NCI-H526 treated with DMSO at 0.1 percent for 48 hours (cell line): ENCODE measurements at places on chromosomes 11 and 22.

GRCh38 chr11:2465202-2466068 lies 20.6 kb downstream of the KCNQ1 start:
- DNase-seq: no peak

GRCh38 chr22:26287382-26288225 lies 118.3 kb downstream of the SEZ6L start:
- no peak for DNase-seq

DNA sequence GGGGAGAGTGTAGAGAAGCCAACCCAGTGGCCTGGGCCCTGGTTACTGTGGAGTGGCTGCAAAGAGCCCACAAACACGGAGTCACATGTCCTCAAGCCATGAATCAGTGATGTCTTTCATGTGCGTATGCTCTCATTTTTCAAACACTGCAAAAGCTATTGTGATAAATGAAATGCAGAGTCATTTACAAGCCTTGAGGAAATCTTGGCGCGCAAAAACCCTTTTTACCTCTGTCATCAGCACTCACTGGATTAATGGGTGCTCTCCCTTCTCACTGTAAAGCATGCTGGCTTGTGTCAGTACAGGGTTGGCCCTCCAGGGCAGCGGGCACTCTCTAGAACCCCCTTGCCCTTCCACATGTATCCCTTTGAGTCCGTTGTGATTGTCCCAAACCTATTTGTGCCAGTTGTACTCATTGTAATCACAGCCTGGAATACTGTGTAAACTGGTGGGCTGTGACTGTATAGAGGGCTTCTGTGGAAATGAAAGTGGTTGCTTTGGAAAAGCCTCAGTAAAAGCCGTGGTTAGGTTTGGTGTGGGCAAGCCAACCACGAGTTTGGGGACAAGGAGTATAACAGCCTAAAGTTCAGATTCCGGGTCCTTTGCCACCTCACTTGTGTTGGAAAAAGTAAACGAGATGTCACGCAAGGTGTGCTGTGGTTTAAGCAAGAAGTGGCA lies 10.4 kb downstream of the GNAZ start:
- DNase-seq: no peak

DNA sequence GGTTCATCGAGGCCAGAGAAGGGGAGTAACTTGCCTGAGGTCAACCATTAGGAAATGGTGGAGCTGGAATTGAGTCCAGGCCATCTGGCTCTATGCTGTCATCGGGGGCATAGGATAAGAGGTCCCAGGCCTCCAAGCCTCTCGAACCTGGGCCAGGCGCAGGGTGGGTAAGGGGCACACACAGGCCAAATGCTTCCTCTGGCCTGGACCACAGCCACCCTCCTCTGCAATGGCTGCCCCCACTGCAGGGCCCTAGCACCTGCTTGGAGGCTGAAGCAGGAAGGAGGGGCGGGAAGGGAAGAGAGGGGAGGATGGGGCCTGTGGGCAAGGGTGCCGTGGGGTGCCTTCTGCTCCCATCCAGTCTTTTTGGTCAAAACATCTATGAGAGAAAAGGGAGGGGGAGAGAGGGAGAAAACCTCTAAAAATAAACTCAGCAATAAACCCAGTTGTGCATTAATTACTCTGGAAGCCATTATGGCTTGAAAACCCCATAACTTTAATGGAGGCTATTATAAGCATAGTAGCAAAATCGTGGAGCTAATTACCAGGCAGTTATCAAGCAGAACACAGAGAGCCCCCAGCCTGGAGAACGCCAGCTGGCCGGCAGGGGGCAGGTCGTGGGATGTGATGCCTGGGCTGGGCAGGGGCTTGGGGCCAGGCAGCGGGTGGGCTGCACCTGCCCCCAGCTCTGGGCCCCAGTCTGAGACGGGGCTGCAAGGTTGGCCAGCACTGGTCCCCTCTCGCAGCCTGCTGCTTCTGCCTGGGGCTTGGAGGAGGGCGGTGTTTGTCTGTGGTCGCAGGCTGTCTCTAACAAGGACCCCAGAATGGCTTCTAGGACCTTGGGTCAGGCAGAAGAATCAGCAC lies 21.1 kb downstream of the B3GAT1 start:
- DNase-seq: no peak

- DNase-seq: no peak
These were observed 603 bp downstream of the KAT5 start for GRCh38 chr11:65712633-65713076.

GRCh38 chr22:50169181-50169759 lies 1.3 kb upstream of the PANX2 start:
- DNase-seq: no peak

DNA sequence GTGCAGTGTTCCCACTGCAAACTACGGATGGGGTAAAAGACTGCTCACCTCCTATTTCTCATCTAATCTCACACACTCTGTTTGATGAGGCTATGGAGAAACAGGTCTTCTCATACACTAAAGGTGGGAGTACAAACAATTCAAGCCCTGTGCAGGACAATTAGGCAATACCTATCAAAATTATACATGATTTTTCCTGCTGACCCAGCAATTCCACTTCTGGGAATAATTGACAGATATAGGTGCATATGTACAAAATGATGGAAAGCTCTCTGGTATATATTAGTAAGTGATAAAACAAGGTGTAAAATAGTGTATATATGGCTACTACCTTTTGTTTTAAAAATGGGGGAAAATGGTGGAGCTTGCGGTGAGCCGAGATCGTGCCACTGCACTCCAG lies 23.1 kb downstream of the BDNF start:
- no peak for DNase-seq

DNA sequence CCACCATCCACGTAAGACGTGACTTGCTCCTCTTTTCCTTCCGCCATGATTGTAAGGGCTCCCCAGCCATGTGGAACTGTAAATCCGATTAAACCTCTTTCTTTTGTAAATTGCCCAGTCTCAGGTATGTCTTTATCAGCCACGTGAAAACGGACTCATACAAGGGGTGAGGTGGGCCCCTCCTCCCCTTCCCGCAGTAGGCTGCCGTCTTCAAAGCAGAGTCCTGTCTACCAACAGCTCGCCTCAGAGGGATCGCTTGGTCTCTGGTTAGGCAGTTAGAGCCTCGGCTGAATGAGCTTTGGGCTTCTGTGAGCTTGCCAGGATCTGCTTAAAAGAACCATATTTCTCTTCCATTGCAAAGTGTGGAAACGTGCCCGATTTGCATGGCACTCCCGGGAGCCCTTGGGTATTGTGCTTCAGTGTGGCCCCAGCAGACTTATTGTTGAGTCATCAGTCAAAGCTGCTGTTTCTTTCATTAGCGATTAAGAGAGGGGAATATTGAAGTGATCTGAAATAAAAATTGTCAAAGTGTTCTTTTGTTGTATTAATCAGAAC lies 338.3 kb downstream of the TBC1D22A start:
- DNase-seq: peak; percentile 8

DNA sequence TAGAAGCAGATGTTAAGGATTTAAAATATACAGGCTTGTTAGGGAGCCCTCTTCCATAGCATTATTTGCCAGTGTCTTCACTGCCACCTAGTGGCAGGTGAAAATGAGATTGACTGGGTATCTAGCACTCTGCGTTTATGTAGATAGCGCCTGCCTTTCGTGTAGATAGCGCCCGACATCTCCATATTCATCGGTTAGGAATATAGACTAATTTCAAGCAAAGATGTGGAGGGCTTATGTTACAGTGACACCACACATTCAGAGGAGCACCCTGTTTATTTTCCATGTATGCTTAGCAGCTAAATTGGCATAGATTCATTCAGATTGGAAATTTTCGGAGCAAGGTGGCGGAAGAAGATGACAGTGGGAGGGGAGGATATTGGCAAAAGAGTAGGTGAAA lies 72.0 kb downstream of the SLC5A12 start:
- peak; percentile 61 for DNase-seq

DNA sequence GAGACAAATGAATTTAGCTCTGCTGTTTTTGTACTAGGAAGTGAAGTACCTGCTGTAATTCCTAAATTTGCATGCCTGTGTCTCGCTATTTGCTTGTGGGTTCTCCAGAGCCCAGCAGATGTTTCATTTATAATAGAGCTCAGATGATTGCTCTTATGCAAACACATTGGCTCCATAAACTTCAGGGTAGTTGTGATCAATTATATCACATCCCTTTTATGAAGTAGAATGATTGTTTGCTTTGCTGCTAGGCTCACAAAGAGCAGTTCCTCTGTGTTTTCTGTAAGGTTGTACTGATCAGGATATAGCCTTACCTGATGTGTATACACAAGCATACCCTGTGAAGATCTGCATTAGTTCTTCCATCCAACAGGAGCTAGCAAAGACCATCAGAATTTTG lies 64.1 kb downstream of the C11orf87 start:
- peak; percentile 100 for DNase-seq

- DNase-seq: peak; percentile 94
These were observed at the start of gene SLC29A2 for GRCh38 chr11:66371627-66372415. TSS of gene SLC29A2 (minus strand) at chr11:66371760. CDS start at chr11:66371591, 169 bp downstream.

DNA sequence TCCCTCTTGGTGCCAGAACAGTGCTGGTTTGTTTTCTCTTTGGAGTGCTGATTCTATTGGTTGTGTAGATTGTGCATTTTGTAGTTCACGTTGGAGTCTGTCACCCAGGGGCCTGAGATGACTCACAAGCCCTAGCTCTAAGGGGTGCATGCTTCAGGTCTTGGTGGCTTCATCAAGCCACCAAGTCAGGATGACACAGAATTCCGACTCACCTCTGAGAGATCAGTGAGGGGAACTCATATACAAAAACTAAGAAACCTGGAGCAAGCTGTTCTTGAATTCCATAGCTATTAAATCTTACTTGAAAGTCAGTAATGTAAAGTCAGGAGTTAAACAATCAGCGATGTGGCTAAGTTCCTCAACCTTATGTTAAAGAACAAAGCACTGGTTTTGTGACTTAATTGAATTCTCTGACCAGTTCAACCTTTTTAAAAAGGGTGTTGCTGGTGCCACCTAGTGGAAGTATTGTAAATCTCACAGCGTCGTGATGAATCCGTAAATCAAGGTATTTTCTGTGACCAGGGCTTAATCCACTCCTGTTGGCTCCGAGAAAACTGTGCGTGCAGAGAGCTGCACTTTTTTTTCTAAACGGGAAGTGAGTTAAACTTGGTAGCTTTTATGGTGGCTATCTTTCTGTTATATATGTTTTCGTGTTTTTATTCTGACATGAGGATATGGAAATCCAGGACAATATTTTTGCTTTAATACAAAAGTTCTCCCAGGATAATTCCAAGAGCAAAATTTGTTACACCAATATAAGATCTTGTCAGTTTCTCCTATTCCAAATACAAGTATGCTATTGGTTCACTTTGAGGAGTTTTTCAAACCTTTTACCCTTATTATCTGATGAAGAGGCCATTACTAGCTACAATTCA lies 14.6 kb downstream of the MMP13 start:
- DNase-seq: peak; percentile 73

- no peak for DNase-seq
These were observed 16.7 kb downstream of the MB start for GRCh38 chr22:35600476-35600875.

DNA sequence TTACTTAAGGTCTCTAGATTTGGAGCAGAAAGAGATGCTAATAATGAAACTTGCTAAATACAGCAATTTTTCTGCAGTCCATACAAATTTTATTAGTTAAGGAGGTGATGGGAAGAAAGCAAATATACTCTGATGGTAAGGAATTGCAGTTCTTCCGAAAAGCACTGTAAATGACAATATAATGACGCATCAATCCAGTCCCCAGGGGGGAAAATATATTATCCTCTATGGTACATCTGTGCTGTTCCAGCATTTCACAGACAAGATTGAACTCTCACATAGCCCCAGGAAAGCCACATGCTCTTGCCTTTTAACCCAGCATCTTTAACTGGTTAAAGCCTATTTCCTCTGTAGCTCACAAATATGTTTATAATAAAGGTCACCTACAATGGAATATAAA lies 416.6 kb upstream of the CCDC90B start:
- no peak for DNase-seq

GRCh38 chr11:126772267-126772666 lies 228.3 kb downstream of the KIRREL3 start:
- DNase-seq: no peak

DNA sequence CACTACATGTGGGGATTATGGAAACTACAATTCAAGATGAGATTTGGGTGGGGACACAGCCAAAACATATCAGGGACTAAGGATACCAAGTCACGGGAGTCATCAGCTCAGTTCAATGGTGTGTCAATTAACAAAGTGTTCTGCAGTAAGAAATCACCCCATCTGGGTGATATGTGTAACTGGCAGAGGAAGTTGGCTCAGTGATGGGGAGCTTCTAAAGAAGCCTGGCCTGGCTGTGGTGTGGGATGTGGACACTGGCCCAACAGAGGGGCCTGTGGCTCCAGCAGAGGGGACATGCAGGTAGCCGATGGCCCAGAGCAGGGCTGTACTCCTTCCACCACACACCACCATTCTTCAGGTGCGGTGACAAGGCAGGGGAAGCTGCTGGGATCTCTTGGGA lies 31.6 kb downstream of the RPS6KA4 start:
- no peak for DNase-seq

- no peak for DNase-seq
These were observed 5.2 kb downstream of the KCNJ5 start for GRCh38 chr11:128896356-128896755.

GRCh38 chr11:57273448-57274058 lies 36.5 kb upstream of the APLNR start:
- DNase-seq: no peak

DNA sequence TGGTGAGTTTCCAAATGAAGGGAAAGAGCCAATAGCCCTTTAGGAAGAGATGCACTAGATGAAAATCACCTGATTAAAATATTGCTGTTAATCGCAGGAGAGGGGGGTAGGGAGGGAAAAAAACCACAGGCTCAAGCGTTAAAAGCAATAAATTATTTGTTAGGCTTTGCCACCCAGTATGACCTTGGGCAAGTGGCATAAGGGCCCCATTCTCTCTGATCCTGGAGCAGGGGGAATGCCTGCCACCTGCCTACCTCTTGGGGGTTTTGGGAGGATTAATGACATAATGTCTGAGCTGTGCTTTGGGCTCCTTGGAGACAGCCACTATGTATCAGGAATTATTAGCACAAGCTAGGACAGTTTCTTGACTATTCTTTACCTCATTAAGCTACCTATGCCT lies 80.0 kb downstream of the ZNRF3 start:
- peak; percentile 28 for DNase-seq

GRCh38 chr11:64078284-64078683 lies 42.6 kb downstream of the FLRT1 start:
- DNase-seq: no peak

DNA sequence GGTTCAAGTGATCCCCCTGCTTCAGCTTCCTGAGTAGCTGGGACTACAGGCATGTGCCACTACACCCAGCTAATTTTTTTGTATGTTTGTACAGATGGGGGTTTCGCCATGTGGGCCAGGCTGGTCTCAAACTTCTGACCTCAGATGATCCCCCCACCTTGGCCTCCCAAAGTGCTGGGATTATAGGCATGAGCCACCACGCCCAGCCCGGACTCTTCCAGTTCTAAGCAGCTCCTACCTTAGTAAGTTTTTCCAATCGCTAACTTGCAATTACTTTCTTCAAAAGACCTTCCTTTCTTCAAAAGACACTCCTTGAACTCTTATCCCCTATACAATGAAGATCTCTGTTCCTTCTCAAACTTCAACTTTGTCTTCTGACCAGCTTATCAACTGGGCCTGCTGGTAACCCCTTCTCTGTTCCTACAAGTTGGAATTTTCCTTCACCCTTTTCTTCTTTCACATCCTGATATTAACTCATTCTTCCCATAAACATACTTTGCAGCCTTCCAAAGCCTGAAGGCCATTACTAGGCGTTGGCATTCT lies 25.8 kb downstream of the RBFOX2 start:
- DNase-seq: no peak

- no peak for DNase-seq
These were observed 9.0 kb downstream of the MAP6 start for GRCh38 chr11:75659836-75660235.
